ENCODE measurements at places on chromosomes 12 and 14.
A peak's percentile ranks its signal among the peaks of the same experiment; 100 is the strongest.

DNA sequence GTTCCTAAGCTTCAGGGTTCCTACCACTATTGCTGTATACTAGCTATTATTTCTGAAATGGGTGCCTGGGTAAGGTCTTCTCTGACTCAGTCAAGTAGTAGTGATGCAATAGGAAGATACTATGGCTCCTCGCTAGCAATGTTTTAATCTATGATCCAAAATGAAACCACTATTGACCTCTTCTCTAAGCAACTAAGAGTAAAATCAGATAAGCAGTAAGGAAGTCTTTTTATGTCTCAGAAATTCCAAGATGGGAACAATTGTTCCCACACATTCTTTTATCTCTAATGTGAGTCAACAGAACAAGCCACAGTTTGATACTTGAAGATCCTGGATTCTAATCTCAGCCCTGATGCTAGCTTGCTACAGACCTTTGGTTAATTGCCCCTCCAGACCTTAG, 45.1 kb downstream of the AREL1 start:
- no peak overlapping the region for H3K4me3 ChIP-seq
- peak overlapping the region; percentile 20 for H3K27ac ChIP-seq
- H3K27me3 ChIP-seq, result no peaks in the 10 kb centered on the region
- DNase-seq, result no peak
- H3K36me3 ChIP-seq, result peaks cover 78% of the 10 kb centered on the region

DNA sequence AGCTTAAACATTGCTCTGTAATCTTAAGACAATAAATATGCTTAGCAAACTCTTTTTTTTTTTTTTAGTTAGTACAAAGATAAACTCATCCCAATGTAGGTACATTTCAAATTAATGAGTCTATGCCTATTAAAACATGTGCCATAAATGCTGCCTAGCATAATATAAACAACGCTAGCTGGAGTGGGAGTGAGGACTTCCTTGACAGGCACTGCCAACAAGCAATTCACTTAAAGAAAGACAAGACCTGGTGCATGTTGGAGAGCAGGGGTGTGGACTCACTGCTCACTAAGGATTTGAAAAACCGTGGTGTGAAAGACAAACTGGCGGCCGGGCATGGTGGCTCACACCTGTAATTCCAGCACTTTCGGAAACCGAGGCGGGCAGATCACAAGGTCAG, 187.2 kb upstream of the RGS6 start:
- H3K36me3 ChIP-seq, result peaks cover 7% of the 10 kb centered on the region
- H3K4me1 ChIP-seq, result no peaks in the 10 kb centered on the region
- DNase-seq, result no peak
- H3K27me3 ChIP-seq, result no peaks in the 10 kb centered on the region

GRCh38 chr14:44531658-44532057, 24.6 kb upstream of the FSCB start:
- DNase-seq, result no peak
- H3K4me1 ChIP-seq, result no peaks in the 10 kb centered on the region
- H3K27ac ChIP-seq, result no peak overlapping the region
- no peaks in the 10 kb centered on the region for H3K27me3 ChIP-seq

DNA sequence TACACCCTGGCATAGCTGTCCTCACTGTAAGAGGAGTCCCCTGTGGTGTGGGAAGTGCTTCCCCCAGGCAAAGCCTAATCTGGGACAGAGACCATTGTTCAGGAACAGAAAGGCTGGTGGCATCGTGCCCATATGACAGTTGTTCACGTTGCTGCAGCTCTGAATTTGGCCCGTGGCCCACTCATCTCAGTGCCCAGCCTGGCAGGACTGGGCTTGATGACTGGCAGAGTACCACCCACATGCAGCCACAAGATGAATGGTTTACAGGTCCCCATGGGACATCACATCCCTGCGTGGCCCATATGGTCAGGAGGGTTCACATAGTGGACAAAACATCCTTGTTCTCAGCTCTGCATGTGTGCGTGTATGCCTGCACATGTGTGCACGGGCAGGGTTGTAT, 17.5 kb downstream of the IQSEC3 start:
- H3K36me3 ChIP-seq, result no peaks in the 10 kb centered on the region
- no peaks in the 10 kb centered on the region for H3K4me1 ChIP-seq
- H3K27me3 ChIP-seq, result peaks cover 79% of the 10 kb centered on the region
- no peak overlapping the region for H3K27ac ChIP-seq
- no peak overlapping the region for H3K4me3 ChIP-seq
- DNase-seq, result no peak

GRCh38 chr12:7667125-7667524, 1.4 kb upstream of the APOBEC1 start:
- peaks cover 2% of the 10 kb centered on the region for H3K36me3 ChIP-seq
- H3K4me3 ChIP-seq, result no peak overlapping the region

DNA sequence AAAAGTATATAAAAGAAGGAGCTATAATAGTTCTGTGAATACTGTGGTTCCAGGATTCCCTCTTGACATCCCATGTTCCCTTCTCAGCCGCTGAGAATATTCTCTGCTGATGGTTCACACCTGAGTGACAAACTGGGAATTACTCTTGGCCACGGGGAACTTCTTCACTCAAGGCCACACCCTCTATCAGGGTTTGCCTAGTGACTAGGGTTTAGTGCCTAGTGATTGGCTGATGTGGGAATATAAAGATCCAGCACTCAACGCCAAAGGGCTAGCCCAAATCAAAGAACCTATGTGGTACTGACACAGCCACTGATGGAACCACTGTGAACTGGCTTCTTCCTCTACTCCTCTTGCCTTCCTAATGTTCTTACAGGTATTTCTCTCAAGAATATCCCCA, 248.4 kb downstream of the ASCL1 start:
- no peak for DNase-seq
- H3K36me3 ChIP-seq, result no peaks in the 10 kb centered on the region
- no peaks in the 10 kb centered on the region for H3K4me1 ChIP-seq
- H3K4me3 ChIP-seq, result no peak overlapping the region
- no peaks in the 10 kb centered on the region for H3K27me3 ChIP-seq

DNA sequence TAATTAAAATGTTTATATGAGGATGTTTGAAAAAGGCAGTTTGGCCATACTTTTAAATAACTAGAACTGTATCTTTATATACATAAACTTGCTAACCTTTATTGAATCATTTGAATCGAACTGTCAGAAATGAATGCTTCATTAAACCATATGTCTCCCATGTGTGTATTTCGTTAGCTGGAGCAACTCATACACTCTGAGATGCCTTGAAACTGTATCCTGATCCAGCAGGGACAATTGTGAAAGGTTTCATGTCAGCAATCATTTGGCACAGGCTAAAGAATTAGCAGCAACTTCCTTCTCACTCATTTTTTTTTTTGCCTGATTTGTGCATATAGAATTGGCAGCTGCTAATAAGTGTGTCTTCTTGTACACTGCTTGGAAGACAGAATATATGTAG, 109.9 kb downstream of the NAV3 start:
- H3K27ac ChIP-seq, result no peak overlapping the region
- no peak overlapping the region for H3K4me3 ChIP-seq
- no peaks in the 10 kb centered on the region for H3K27me3 ChIP-seq
- DNase-seq, result no peak
- H3K4me1 ChIP-seq, result no peaks in the 10 kb centered on the region

GRCh38 chr14:35235840-35236239, 56.3 kb upstream of the PSMA6 start:
- DNase-seq, result no peak
- H3K36me3 ChIP-seq, result peaks cover 6% of the 10 kb centered on the region
- no peak overlapping the region for H3K27ac ChIP-seq
- no peak overlapping the region for H3K4me3 ChIP-seq

DNA sequence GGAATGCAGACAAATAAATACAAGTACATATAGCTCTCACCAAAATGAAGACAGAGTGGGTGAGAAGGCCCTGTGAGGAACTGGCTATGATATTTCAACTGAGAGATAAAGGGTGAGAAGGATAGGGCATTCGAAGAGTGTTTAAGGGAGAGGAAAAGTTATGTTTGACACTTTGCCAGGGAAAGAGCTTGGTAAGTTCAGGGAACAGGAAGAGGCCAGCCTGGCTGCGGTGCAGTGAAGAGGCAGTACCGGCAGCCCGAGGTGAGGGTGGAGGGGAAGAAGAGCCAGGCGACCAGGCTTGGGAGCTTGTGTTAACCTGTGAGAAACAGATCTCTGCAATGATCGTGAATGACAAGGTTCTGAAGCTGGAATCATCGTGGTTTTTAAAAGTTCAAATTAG, 84.7 kb upstream of the RFX4 start:
- no peak overlapping the region for H3K27ac ChIP-seq
- no peak for DNase-seq
- no peaks in the 10 kb centered on the region for H3K4me1 ChIP-seq
- H3K4me3 ChIP-seq, result no peak overlapping the region
- H3K27me3 ChIP-seq, result no peaks in the 10 kb centered on the region

DNA sequence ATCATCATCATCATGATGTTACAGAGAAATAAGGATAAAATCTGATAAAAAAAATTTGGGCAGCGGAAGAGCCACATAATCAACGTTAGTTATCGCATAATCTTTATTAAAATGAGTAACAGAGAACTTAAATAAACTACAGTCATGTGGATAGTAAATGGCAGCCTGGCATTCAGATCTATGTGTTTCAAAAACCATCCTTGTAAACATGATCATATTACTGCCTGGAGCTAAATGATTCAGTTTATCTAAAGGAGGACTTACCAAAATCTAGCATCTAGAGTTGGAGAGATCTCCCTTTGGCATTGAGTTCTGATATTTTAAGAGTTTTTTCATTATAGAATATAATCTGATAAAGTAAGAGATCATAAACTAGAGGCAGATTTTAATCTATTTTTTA, 200.1 kb upstream of the MGAT4C start:
- no peaks in the 10 kb centered on the region for H3K36me3 ChIP-seq
- H3K27me3 ChIP-seq, result no peaks in the 10 kb centered on the region
- no peak overlapping the region for H3K27ac ChIP-seq
- no peaks in the 10 kb centered on the region for H3K4me1 ChIP-seq

- no peaks in the 10 kb centered on the region for H3K27me3 ChIP-seq
- DNase-seq, result no peak
- H3K27ac ChIP-seq, result peak overlapping the region; percentile 64
- H3K4me1 ChIP-seq, result peaks cover 10% of the 10 kb centered on the region
These were observed 18.3 kb downstream of the RTRAF start for GRCh38 chr14:52007637-52008036.

DNA sequence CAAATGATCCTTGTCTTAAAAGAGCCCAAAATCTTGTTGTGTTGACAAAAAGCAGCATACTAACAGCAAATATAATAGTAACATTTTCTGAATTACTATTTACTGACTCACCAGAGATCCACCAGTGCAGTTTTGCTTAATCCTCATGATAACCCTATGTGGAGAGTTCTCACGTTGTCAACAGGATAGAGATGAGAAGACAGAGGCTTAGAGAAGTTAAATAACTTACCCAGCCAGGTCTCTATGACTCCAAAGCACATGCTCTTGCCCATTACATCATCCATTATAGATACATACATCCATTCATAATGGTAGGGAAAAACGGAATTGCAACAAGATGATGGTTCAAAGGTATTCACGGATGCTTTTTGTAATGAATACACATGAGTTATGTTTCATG, 111.9 kb downstream of the PAX9 start:
- H3K27me3 ChIP-seq, result no peaks in the 10 kb centered on the region
- H3K27ac ChIP-seq, result no peak overlapping the region
- no peak for DNase-seq
- H3K36me3 ChIP-seq, result no peaks in the 10 kb centered on the region

- H3K4me3 ChIP-seq, result no peak within 1 kb of the TSS
- no peaks in the 10 kb centered on the region for H3K36me3 ChIP-seq
- no peaks in the 10 kb centered on the region for H3K4me1 ChIP-seq
- H3K27ac ChIP-seq, result no peak within 1 kb of the TSS
- DNase-seq, result peak; percentile 96
These were observed at the start of gene CCDC77 for GRCh38 chr12:401235-402028. Gene CCDC77 (plus strand): TSS chr12:401644. CDS start chr12:409384, 7,740 bp downstream.

- H3K27me3 ChIP-seq, result no peaks in the 10 kb centered on the region
- H3K4me3 ChIP-seq, result peak overlapping the region; percentile 86
- peaks cover 69% of the 10 kb centered on the region for H3K4me1 ChIP-seq
- no peak for DNase-seq
- H3K36me3 ChIP-seq, result peaks cover 37% of the 10 kb centered on the region
- peak overlapping the region; percentile 98 for H3K27ac ChIP-seq
These were observed 11.0 kb upstream of the IRF2BPL start for GRCh38 chr14:77039285-77040058.

- H3K27ac ChIP-seq, result no peak overlapping the region
- no peak for DNase-seq
- H3K36me3 ChIP-seq, result peaks cover 5% of the 10 kb centered on the region
- H3K27me3 ChIP-seq, result peaks cover 55% of the 10 kb centered on the region
- H3K4me1 ChIP-seq, result peaks cover 4% of the 10 kb centered on the region
- H3K4me3 ChIP-seq, result no peak overlapping the region
These were observed 276.4 kb downstream of the DPF3 start for GRCh38 chr14:72617391-72618031.

- no peak for DNase-seq
- H3K27me3 ChIP-seq, result no peaks in the 10 kb centered on the region
- no peaks in the 10 kb centered on the region for H3K36me3 ChIP-seq
These were observed 30.5 kb downstream of the FZD10 start for GRCh38 chr12:130192642-130193345.

All from effector memory CD8-positive, alpha-beta T cell (primary cell).